H9 (cell line): ENCODE measurements at places on chromosomes 16 and 17. TPM values are rescaled to one million over a fixed set of nuclear protein-coding genes. Genes with fewer than 3 reads are reported as not detected.

DNA sequence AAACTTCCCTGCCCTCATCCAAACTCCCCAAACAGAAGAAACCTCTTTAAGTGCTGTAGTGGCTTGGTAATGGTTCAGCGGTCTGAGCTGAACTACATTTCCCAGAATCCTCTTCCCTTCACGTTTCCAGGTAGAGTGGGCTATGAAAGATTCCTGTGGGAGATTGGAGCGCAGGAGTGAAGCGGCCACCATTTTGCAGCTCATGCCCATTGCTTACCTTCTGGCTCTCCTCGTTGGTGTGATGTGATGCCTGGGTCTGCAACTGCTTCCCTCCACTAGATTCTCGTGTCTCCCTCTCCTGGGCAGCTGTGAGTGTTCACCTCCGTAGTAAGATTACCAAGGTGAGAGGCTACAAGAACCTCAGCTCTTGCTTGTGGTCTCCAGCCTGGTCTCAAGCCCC lies 82.1 kb downstream of the GPR139 start:
- DNase-seq, result peak; percentile 43

GRCh38 chr16:72182976-72183375 lies 11.0 kb upstream of the PMFBP1 start:
- DNase-seq, result no peak

The CDK3 gene
- total RNA-seq, result 11.7 and 14.3 TPM in 2 replicates

The SLC47A1 gene
- 2.0 and 4.0 TPM in 2 replicates for total RNA-seq
